ENCODE measurements at places on chromosomes 2 and 18. TPM values are rescaled to one million over a fixed set of nuclear protein-coding genes. Genes with fewer than 3 reads are reported as not detected.

DNA sequence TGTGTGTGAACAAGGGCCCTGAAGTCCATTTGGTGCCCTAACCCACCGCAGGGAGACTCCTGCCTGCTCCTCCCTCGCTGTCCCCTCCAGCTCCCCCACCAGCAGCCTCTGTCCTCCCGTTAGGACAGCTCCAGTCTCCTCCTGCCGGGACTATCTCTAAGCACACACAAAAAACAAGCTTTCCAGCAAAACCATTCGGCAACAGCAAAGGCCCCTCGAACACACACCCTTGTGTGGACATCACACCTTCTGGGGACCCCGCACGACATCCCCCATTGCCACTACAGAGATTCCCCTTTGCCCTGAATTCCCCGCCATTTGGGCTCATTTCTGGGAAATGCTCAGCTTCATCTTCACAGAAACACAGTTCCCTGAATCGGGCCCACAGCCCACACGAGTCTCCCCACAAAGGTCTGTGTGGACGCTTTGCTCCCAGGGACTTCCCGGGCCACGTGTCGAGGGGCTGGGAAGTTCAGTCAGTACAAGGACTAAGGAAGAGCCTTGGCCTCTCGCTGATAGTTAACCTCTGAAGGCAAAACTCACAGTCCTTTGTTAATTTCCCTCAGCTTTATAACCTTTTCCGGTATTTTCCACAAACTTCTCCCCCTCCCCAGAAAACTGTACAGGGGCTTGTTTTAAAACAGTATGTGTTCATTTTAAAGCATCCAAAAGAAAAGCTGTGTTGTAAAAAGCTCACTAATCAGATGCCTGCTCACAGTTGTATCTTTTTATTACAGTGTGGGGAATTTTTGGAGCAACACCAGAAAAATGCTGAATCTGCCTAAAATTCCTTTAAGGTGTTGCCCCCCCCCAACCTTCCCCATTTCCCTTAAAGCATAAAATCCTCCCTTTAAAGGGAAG, 25.9 kb downstream of the SMAD7 start:
- DNase-seq = peak; percentile 88

- DNase-seq = no peak
These were observed 32.4 kb upstream of the RBBP8 start for GRCh38 chr18:22900558-22901238.

DNA sequence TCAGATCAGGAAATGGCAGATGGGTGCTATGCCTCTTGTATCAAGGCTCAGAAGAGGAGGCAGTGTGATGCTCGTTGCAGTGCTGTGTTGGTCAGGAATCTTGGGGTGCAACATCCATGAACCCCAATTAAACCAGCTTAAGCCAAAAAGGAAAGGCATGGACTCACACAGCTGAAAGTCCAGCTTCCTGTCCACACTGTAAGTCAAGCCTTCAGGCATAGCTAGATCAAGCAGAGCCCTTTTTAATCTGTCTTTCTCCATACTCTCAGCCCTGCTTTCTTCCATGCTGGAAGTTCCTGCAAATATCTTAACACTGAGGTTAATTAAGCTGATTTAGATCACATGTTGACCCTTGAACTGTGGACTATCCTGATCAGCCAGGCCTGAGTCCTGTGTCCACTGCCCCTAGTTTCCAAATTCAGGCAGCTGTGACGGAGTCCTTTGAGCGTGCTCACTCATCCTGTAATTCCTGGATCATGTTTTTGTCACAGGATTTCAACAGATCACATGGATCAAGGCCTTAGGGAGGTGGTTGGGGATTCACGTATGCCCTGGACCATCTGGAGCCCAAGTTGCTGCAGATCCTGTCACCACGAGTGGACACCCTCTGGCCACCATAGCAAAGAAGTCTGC, 4.5 kb upstream of the C2orf74 start:
- no peak for DNase-seq

DNA sequence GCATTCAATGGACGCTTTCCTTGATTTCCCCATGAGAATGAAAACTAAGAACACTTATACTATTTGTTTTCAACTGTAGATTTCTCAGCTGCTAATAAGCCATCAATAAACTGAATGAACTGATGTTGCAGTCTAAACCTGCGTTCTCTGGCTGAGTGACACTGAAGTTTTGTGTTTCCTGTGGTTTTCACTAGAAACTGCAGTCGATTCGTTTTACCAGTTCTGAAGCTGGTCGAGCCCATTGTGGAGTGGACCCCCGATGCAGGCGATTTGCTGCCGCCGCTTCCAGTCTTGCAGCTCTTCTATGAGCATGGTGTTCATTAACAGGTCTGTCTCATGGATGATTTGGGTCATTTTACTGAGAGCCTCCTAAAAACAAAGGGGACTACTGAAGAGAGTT, 50.6 kb upstream of the STAT1 start:
- DNase-seq = peak; percentile 69

DNA sequence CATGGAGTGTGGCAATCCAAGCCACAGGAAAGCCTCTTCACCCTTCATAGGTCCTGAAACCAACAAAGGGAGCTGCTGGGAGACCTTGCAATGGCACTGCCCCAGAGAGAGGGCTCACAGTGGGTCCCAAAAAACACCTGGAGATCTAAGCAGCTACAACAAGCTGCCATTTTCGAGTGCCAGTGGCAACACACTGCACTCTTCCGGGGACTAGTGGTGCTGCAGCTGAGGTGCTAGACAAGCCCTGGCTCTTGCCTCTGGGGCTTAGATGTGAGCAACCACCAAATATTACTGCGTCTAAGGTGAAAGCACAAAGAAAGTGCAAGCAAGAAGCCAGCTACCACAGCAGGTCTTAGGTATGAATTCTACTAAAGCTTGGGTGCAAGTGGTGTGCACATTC, 192.9 kb downstream of the NOL4 start:
- no peak for DNase-seq

- DNase-seq = no peak
These were observed 801.9 kb upstream of the CELF4 start for GRCh38 chr18:38367473-38367872.

The SLC35F6 gene
- 17.7 TPM for total RNA-seq
